ENCODE measurements at places on chromosomes 5 and 9.

DNA sequence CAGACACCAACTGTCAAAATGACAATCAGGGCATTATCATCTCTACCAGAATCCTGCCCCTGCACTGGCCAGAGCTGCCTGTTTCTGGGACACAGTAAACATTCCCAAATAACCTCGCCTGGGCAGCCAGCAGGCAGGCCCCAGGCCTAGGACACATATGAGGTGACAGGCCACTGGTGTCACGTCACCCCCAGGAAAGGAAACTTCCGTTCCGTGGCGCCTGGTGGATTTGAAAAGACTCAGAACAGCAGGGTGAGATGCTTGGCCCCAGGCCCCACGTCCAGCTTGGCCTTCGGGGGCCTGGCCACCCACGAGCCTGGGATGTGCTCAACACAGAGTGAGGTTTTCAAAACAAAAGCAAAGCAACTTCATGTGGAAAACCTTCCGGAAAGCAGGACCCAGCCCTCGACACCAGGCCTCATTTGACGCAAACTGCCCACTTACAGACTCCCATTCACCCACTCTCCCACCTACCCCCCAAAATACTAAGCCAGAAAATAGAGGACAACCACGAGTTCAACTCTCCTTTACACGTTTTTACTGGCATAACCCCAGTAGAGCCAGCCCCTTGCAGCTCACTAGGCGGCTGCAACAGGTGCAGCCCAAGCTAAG lies 1.2 kb downstream of the SEMA4D start:
- peak; percentile 47 for DNase-seq

- DNase-seq, result peak; percentile 36
These were observed 1.1 kb upstream of the SNX24 start for GRCh38 chr5:122844136-122844909.

GRCh38 chr5:22329683-22330082 lies 523.5 kb downstream of the CDH12 start:
- no peak for DNase-seq

- DNase-seq, result peak; percentile 52
These were observed 36.4 kb downstream of the JADE2 start for GRCh38 chr5:134561871-134562296.

DNA sequence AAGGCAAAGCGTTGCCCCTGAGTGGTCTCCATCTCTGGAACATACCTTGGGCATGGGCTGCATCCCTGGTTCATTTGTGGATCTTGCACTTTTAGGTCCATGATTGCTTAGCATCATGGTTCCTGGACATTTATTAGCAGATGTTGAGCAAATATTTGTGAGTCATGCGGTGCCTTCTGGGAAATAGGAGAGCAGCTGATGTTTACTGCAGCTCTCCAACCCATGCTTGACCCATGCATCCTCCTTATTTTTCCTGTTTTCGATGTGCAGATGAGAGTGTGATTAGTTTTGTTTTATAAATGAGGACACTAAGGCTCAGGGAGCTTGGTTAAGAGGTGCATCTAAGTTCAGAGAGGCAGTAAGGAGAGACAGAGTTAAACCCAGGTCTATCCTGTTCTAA lies 253.7 kb downstream of the ICE1 start:
- no peak for DNase-seq

GRCh38 chr5:643811-644271 lies 31.7 kb downstream of the CEP72 start:
- DNase-seq, result no peak

DNA sequence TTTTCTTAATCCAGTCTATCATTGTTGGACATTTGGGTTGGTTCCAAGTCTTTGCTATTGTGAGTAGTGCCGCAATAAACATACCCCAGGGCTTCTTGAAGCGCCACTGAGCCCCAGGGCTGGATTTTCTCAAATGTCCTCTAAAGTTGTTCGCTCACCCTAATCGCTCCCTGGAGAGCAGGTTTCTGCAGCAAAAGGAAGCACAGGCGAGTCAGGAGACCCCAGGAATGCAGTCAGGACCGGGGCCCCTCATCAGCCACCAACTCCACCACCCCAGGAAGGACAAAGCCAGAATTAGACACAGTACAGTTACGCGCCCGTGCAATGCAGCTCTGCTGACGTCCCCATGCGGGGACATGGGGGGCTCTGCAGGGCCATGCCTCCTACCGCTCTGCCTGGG lies 15.7 kb upstream of the OBP2B start:
- no peak for DNase-seq

GRCh38 chr5:71629950-71630349 lies 42.8 kb downstream of the MCCC2 start:
- no peak for DNase-seq

DNA sequence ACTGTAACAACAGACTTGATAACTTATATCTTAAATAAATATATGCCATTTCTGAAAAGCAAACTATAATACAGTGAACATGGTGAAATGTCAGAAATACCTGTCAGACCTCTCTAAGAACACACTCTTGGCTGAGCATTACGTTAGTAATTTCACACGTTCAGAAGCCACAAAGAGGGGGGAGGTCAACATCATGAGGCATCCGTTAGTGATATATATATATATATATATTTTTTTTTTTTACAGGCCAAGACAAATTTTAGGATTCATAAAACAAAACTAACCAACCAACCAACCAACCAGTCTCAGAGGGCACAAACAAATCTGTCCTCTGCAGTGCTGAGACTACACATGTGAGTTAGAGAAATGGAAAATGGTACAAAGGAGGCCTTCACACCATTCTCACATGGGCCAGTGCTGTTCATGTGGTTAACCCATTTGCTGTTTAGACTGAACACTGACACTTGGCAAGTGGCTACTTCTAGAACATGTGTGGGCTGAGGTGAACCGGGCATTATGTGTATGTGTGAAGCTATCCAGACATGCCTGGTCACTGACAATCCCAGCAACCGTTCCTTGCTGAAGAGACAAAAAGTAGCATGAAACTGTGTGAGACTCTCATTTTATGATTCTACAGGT lies 54.5 kb downstream of the ELL2 start:
- DNase-seq, result no peak

DNA sequence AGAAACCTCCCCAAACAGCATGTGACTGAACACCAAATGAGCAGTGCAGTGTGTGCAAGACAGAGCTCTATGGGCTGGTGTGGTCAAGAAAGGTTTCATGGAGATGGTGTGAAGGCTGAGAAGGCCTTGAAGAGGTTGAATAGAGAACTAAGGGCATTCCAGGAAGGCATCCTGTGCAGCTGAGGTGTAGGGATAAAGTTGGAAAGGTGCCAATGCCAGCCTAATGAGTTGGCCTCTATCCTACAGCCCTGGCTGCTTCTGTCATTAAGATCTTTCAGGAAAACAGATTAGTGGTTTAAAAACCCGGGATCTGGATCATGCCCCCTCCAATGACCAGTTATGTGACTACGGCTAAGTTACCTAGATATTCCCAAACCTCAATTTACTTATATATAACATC lies 4.0 kb downstream of the HDAC3 start:
- DNase-seq, result peak; percentile 25

DNA sequence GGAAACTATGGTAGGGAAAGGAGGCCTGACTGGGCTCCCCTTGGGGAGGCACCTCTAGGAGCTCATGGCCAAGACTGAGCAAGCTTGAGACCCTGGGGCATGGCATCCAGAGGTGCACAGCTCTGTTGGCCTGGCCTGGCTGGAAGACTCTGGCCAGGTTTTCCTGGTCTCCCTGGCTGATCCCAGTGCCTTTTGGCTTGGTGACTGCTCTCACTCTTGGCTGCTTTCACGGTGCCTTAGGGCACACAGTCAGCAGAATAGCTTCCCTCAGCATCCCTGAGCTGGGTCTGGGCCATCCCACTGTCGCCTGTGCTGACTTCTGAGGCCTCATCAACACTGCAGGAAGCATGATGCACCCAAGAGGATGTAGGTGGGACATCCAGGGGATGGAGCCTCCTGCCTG lies 13.4 kb upstream of the DELE1 start:
- no peak for DNase-seq

DNA sequence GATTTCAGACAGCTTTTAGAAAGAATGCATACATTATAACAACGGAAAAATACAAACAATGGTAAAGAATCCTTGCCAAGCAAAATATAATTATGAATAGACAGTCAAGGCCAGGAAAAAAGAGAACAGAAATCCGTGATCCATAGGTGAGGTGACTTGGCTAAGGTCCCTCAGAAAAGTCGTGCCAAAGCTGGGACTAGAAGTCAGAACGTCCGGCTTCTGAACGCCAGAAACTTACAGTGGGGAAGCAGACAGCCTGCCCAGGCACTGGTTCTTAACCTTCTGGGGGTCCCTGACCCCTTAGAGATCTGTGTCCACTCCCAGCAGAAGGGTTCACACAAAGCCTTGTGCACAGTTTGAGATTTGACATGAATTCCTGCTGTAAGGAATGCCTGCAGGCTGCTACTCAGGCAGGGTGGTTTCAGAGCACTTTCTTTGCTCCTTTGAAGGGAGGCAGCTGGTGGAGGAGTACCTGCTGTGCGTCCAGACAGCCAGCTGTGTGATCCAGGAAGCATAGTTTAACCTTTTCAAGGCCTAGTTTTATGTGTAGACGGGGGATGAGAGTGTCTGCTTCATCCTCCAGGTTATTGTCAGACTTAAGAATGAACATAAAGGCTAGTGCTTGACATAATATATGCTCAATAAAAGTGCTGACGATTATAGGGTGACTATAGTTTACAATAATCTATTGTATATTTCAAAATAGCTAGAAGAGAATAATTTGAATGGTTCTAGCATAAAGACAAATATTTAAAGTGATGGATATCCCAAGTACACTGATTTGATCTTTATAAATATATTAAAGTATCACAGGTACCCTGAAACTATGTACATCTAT lies 852 bp downstream of the ARHGEF37 start:
- no peak for DNase-seq

- DNase-seq, result no peak
These were observed 3.9 kb downstream of the CDKN2B start for GRCh38 chr9:22005021-22005701.

- DNase-seq, result peak; percentile 30
These were observed 37.9 kb downstream of the FBXW11 start for GRCh38 chr5:171968531-171968930.

DNA sequence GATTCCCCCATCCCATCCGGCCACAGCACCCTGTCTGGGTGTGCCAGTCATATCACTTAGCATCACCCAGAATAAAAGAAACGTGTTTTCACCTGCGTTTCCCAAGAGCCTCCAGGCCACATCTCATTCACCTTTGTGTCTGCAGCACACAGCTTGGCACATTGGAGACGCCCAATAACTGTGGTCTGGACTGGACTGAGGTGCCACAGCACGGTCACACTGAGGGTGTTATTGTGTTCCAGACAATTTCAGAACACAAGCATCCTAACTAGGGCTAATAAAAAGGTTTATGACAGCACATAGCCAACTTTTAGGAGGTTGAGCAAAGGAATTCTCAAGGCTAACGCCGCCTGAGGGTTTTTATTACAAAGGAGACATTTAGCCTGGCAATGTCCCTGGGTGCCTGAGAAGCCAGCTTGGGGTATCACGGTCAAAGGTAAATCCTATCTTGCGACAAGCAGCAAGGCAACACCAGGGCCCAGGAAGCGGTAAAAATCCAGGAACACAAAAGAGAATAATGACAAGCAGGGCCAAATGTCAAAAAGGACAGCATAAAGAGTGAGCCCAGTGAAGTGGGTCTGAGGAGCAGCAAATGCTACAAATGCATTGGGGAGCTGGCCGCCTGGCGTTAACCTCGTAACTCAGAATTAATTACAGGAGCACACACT lies 3.4 kb downstream of the EPB41L4B start:
- DNase-seq, result no peak

DNA sequence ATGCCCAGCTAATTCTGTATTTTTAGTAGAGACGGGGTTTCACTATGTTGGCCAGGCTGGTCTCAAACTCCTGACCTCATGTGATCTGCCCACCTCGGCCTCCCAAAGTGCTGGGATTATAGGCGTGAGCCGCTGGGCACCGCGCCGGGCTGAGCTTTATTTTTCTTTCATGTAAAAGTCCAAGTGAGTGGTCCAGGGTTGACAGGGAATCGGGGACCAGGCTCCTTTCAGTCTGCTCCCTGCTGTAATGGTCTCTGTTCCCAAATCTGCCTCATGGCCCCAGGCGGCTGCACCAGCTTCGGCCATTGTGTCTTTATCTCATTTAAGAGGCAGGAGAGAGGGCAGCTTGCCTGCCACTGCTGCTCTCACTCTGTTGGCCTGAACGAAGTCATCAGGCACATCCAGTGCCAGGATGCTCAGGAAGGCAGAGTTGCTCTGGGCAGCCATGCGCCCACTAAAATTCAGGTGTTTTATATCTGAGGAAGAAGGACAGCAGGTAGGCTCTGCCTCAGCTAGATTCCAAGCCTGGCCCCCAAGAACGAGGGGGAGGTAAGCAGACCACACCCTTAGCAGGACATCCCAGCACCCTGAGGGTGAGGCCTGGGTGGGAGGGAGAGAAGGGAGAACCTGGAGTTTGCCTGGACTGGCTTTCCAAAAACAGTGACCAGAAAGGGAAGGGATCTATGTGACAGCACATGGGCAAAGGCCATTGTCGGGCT lies 1.7 kb upstream of the CCDC183 start:
- no peak for DNase-seq

- DNase-seq, result no peak
These were observed 237.8 kb upstream of the DAPK1 start for GRCh38 chr9:87259543-87260518.

DNA sequence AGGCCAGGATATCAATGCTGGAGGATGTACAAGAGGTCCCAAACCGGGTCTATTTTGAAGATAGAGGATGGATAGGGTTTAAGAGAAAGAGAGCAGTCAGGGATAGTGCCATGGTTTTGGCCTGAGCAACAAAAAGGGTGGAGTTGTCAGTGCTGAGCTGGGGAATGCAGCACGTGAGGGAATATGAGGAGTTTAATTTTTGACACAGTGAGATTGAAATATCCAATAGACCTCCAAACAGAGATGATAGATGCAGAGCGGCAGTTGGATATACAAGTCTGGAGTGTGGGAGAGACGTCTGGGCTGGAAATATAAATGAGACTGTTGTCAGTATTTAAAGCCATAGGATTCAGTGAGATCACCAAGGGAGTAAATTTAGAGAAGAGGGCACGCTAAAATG lies 136.7 kb upstream of the EFNA5 start:
- DNase-seq, result no peak

DNA sequence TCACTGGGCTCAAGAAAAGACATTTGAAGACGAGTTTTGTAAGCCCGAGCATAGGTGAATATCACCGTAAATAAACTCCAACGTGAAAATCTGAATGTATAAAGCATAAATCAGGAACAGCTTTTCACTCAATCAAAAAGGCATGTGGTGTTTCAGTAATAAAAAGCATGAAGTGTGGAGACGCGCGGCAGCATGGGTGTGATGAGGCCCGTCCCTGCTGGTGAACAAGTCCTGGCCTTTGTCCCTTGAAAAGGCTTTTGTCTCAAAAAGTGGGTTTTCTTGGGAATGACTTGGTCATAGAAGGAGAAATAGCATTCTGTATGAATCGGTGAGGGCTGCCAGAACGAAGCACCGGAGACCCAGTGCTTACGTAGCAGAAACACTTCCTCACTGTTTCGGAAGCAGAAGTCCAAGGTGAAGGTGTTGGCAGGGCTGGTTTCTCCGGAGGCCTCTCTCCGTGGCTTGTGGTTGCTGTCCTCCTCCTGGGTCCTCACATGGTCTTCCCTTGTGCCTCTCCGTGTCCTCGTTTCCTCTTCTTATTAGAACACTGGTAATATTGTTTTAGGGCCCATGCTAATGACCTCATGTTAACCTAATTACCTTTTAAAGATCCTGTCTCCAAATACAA lies 24.9 kb downstream of the ROPN1L start:
- no peak for DNase-seq

Measured in hematopoietic multipotent progenitor cell treated with erythropoietin and hydrocortisone succinate and interleukin-3 and kit ligand, for 6 days (in vitro differentiated cells).